Caco-2 (cell line): ENCODE measurements at places on chromosomes 6 and 20.

DNA sequence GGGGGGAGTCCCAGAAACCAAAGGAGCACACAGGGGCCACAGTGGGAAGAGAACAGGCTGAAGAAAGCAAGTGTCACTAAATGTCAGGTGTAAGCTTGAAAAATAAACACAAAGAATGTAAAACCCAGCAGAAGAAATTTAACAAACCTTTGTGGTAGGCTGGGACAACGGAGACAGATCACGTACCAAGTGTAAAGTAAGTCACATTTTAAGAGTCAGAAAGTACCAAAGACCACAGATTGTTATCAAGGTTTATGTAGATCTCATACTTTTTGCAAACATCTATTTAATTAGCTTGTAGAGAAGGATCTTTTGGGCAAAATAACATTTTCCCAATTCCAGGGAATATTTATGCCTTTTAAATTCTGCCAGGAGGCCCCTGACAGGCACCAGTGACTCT is 1.6 kb downstream of the CLIC5 start:
- DNase-seq = no peak

- no peak for DNase-seq
Measured at GRCh38 chr6:16800341-16800740, 39.1 kb upstream of the ATXN1 start.

GRCh38 chr6:41784581-41785171 is 2.8 kb upstream of the TOMM6 start:
- no peak for DNase-seq

DNA sequence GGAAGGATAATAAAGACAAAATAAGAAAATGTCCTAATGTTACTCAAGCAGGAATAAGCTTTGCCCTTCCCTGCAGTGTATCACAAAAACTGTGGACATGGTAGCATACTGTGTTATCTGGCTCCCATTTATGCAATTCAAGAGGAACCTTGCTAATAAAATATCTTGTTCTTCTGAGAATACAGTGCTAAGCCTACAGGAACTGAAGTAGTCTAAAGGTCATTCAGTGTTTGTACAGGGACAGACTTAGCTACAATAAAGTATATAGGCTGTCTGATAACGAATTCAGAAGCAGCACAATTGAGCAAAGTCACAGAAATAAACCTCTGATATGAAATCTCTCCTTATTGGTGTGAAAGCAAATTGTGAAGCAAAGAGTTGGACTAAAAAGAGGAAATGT is 59.6 kb upstream of the SDHAF4 start:
- DNase-seq = peak; percentile 25

DNA sequence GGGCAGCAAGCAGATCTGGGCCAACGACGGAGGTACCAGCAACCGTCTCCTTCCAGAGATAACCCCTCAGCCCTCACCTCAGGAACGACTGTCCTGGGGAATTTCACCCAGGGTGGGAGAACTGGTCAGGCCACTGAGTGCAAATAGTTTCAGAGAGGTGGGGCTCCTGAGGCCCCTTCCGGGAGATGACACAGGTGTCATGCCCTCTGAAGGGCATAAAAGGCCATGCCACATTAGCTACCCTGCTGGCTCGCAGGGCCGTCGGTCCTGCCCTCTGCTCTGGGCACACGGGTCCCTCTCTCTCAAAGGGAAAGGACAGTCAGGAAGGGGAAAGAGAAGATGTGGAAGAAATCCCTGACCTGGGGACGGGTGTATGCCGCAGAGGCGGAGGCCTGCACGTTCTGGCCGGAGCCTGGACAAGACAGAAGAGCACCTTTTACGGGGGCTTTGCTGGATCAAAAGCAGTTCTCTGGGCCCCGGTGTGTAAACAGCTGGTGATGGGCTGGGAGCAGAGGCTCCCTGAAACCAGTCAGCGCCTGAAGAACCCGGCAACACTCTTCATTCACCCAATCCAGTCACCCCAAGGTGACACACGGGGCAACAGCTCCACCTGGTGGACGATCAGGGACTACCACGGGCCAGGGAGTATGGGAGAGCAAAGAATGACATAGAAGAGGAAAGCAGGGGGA is 6.4 kb upstream of the TAF8 start:
- peak; percentile 88 for DNase-seq

DNA sequence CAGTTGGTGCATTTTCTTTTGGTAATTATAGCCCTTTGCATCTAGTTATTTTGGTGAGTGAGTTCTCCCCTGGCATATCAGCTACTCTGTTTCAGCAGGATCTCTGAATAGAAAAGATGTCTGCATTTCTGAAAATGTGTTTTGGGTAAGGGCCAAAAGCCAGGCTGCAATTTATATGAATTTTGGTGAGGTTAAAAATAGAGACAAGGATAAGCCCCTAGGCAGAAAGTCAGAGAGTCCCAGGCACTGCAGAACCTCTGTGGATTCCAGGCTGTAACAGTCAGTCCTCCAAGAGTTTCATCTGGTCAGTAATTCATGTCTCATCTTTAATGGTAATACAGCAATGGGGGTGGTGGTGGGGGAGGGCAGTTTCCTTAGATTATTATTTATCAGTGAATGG is 53.0 kb downstream of the HDGFL1 start:
- no peak for DNase-seq

GRCh38 chr20:14197097-14197496 is 140.3 kb downstream of the FLRT3 start:
- no peak for DNase-seq

- peak; percentile 100 for DNase-seq
Measured at GRCh38 chr20:63641792-63642523, 11.3 kb downstream of the STMN3 start.

DNA sequence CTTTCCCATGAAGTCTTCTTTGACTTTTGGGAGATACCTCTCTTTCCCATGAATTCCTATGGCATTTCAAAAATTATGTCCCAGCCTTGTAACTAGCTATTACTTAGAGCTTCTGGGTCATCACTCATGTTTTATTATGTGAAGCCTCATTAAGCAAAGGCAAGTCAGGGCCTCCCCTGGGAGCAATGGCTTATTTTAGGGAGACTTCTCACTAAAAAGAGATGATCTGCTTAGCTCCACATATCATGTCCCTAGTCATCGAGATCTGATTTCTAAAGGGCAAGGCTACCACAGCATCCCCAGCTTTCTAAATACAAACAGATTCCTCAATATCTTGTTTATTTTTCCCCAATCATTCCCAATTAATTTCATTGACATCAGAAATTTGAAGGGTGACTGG is 154.0 kb upstream of the MANEA start:
- no peak for DNase-seq

- DNase-seq = no peak
Measured at GRCh38 chr6:132494954-132495353, 18.0 kb downstream of the STX7 start.

DNA sequence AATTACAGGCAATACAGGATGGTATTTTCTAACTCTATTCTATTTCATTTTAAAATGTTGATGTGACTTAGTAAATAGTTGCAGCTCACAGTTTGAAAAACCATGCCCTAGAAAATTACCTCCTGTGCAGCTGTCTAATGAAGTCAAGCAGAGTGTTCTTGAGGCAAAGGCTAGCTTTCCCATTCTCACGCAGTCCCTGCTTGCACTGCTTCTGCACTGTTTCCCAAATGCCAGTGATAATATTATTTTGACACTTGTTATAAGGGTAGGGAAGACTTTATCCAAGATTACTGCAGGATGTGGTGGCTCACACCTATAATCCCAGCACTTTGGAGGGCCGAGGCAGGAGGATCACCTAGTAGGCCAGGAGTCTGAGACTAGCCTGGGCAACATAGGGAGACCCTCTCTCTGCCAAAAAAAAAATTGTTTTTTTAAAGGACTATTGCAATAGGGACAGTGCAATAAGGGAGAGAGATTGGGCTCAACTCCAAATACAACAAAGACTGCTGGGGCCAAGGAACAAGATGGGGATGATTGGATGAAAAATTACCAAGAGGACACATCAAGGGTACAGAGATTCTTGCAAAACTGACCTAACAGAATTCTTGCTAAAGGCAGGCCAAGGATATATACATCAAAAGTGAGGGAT is 196.1 kb downstream of the LY86 start:
- DNase-seq = no peak

GRCh38 chr6:126181173-126181741 is 158.7 kb upstream of the CENPW start:
- no peak for DNase-seq

DNA sequence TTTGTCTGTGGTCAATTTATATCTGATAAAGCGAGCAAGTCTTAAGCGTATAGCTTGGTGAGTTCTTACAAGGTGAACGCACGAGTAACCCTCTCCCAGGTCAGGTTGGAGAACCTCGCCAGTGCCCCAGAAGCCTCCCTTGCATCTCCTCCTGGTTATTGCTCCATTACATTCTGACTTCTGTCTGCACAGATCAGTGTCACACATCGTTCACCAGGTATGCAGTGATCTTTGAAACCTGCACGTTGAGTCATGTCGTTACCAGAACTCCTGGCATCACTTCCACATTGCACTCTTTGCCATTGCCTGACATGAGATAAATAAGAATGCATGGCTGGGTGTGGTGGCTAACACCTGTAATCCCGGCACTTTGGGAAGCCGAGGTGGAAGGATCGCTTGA is 44.2 kb downstream of the AKAP12 start:
- DNase-seq = no peak

DNA sequence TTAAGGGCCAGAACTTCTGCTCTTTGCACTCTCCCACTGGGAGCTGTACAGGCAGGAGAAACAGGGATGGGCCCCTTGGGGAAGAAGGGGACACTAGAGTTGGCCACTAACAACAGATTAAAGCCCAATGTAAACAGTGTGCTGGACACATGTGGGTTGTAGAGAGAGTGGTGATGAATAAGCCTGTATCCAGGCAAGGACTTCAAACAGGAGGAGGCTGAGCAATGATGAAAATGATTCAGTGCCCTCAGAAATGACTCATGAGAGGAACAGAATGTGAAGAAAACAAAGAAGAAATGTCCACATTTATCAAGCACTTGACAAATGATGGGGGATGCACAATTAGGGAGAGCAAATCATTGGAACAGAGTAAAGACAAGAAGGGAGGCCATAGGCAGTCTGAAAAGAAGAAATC is 242.3 kb downstream of the TBX18 start:
- DNase-seq = peak; percentile 43

DNA sequence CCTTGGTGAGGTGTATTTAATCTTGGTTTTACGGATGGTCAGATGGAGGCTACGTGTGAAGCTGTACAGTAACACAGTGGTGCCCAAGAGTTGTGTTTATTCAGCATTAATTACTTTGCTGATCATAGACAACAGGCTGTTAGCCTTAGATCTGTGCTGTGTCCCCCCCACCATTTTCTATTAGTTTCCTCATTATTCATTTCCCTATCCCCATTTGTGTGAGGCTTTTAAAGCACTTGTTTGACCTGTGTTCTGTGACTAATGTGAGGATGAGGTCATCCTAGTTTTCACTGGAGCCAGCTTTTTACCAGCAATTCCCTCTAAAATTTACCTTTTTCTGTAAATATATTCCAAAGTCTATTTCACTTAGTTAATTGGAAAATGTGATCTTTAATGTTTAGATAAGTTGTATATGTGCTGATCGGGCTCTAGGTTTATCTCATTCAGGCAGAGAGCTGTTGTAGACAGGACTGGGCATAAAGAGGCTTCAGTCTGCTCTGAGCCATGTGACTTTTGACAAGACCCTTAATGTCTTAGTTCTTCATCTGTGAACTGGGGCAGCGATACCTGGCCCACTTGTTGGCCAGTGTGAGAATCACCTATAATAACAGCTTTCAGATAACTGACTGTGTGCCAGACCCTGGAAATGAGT is 8.4 kb downstream of the MAPRE1 start:
- DNase-seq = no peak

- DNase-seq = no peak
Measured at GRCh38 chr20:53099856-53100255, 127.7 kb downstream of the TSHZ2 start.

- no peak for DNase-seq
Measured at GRCh38 chr6:140604786-140605185, 1230.3 kb upstream of the CITED2 start.

GRCh38 chr6:4327841-4328240 is 192.5 kb upstream of the ECI2 start:
- no peak for DNase-seq

DNA sequence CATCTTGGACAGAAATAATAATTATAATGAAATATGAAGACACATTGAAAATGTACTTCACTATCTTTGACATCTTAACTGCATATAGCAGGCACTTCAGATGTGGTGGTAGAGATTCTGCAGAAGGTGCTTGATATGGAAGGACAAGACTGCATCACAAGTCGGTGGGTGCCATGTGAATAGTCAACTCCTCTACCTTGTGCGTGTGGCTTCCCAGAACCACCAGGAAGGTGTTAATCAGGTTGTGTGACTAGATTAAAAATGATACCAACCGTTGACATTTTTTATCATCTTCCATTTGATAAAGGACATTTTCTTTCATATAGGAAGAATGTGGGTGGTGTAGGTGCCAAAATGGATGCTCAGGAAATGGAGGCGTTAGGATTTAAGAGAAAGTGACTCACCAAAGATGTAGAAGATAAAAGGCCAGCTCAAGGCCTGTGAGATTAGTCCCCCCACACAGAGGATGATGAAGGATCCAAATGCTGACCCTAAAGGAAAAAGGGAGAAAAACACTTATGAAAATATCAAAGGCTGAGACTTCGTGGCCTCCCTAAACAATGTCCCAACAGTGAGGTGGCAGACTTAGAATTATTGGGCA is 12.3 kb downstream of the SLC17A2 start:
- no peak for DNase-seq

DNA sequence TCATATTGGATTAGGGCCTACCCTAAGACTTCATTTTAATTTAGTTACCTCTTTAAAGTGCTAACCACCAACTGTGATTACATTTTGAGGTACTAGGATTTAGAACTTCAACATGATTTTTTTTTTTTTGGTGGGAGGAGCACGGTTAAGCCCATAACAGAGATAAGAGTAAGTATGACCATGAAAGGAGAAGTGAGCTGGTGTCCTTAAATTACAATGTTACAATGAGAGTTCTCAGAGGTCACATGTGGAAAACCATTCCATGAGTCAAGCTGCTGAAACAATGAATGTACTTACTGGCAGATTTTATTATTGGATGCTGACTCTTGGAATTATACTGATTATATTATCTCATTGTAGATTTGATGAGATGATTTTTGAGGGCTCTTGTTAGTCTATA is 779.3 kb upstream of the CITED2 start:
- no peak for DNase-seq

DNA sequence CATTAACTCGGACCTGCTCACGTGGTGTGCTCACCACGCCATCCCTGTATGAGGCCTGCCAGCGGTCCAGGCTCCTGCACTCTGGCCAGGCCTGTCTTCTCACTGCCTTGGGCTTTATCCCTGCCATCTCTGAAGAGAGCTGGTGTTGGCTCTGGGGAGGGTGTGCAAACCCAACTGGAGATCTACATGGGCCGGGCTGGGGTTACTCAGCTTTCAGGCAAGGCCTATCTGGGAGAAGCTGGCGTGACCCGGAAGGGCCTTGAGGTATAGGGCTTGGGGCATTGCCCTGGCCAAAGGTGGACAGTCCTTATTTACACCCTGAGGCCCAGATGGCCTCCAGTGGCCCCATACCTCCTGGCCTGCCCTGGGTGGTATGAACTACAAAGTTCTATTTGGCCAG is 5.0 kb downstream of the SLC29A1 start:
- DNase-seq = no peak
